ENCODE measurements at places on chromosomes 2 and 18.

GRCh38 chr2:230254152-230254881 is 28.8 kb downstream of the SP140 start:
- DNase-seq, result no peak

- no peak for DNase-seq
Measured at GRCh38 chr2:28142386-28142785, 250.3 kb upstream of the FOSL2 start.

- no peak for DNase-seq
Measured at GRCh38 chr2:74741629-74742028, 87.6 kb downstream of the SEMA4F start.

DNA sequence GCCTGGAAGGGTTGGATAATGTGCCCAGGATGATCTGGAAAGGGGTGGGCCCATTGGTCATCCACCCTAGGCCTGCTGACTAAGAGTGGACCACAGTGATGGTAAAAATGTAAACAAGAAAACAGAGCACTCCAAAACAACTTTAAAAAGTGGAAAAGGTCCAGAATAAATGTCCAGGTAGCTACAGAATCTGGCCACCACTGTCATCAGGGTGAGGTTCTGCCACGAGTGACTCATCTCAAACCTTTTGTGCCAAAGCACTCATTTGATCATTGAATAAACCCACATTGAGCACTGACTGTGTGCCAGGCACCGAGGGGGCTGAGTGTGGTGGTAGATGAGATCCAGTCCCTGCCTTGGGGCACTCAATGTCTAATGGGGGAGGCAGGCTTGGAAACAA is 64.9 kb downstream of the EMX1 start:
- no peak for DNase-seq

DNA sequence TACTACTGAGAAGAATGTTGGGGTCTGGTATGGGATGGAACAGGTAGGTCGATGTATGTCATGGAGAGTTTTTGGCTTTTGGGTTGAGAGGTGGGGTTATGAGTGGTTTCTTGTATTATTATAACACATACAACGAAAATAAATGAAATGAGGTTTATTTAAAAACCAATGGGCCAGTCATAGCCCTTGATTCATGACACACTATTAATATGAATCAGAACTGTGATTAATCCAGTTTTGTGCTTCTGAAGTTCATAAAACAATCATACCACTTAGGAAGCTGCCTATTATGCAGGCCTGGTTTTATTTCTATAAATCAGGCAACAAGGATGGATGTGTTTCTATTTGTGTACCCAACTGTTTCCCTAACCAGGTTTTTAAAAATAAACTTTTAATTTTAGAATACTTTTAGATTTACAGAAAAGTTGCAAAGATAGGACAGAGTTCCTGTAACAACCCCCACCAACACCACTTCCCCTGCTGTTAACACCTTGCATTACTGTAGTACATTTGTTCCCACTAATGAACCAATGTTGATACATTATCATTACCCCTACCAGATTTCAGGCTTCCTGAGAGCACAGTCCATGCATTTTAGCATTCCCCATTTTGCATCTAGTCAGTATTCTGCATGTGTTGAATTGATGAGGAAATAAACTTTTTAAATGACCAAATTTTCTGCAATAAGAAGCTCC is 37.5 kb upstream of the NCOA1 start:
- no peak for DNase-seq

GRCh38 chr18:49639643-49640391 is 78.0 kb downstream of the LIPG start:
- DNase-seq, result no peak

DNA sequence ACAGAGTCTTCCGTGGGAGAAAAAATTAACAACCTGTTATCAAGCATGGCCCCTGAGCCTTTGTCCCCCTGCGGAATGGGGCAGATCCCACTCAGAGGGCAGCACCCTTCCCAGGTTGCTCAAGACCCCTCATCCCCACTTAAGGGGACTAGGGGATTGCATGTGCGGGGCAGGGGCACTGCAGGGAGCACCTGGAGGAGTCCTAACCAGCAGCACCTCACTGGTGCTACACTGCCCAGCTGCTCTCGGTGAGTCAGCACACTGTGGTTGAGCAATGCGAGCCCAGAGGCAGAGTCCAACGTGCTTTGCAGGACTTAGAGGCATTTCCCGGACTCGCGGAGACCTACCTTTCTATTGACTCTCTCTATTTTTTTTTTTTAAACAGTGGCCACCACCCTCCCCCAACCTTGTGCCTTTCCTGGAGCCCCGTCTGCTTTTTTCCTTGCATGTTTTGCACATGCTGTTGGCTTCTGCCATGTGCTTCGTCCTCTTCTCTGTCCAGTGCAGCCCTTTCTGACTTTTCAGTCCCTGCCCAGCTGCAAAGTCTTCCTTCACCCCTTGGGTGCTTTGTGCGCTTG is 74.0 kb downstream of the IL1R2 start:
- DNase-seq, result no peak

GRCh38 chr2:230805353-230806017 is 59.3 kb upstream of the ITM2C start:
- no peak for DNase-seq
